Adipocyte (in vitro differentiated cells): ENCODE measurements at places on chromosomes 6 and 20.

- peak; percentile 35 for DNase-seq
Observed at GRCh38 chr6:4489538-4489937, 286.7 kb upstream of the CDYL start.

DNA sequence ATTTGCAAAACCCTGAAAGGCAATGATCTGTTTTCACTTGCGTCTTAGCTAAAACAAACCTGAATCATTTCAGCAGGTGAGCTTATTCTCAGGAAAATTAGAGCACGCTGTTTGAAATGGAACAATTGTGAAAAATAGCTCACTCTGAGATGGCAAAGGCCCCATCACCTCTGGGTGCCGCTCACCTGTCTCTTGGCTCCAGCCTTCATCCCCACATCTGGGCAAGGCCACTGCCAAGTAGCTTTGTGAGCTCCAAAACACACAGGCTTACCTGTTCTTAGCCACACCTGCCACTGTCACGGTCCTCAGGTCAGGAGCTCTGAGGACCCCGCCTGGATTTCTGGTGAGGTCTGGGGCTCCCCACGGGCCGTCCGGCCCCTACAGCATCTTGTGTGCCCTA lies 66.7 kb downstream of the SMOC2 start:
- no peak for DNase-seq

GRCh38 chr6:41647061-41647511 lies 8.8 kb downstream of the MDFI start:
- DNase-seq, result no peak

DNA sequence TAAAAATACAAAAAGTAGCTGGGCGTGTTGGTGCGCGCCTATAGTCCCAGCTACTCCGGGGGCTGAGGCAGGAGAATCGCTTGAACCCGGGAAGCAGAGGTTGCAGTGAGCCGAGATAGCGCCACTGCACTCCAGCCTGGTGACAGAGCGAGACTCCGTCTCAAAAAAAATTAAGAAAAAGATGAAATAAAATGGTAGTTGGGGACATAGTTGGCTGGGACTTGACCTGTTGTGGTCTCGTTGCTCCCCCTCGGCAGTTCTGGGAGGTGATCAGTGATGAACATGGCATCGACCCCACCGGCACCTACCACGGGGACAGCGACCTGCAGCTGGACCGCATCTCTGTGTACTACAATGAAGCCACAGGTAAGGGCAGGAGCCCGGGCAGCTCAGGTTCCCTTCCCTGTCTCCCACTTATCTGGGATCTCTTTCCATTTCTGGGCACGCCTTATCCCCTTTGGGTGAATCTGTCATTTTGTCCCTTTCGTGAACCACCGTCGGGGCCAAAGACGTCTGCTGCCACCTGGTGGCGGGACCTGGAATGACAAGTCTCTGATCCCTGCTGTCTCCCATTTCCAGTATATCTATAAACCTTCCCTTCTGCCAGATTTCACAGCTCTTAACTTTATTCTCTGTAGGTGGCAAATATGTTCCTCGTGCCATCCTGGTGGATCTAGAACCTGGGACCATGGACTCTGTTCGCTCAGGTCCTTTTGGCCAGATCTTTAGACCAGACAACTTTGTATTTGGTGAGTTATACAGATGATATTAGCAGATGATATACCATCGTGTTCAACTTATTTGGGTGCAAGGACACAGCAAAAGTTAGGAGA lies 2.3 kb downstream of the TUBB start:
- peak; percentile 86 for DNase-seq

- DNase-seq, result peak; percentile 78
Observed at GRCh38 chr6:1821513-1822183, 211.9 kb downstream of the FOXC1 start.

DNA sequence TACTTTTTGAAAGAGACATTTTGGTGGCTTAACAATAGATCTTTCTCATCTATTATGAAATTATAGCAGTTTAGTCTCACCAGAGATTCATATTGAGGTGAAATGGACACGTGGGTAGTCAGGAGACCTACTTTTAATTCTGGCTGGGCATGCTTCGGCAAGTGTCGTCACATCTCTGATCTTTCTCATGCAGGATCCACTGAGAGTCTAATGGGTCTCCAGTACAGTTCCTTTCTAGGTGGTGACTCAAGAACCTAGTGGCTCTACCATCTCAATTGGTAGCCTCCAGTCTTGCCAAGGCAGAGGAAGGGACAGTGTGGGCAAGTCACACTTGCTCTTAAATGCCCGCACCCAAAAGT lies 94.9 kb downstream of the KCNB1 start:
- no peak for DNase-seq

GRCh38 chr20:51014797-51015722 lies 7.8 kb downstream of the KCNG1 start:
- DNase-seq, result peak; percentile 87

GRCh38 chr6:24274441-24275083 lies 83.3 kb downstream of the DCDC2 start:
- DNase-seq, result peak; percentile 76

- no peak for DNase-seq
Observed at GRCh38 chr6:121006024-121006423, 328.3 kb downstream of the TBC1D32 start.

GRCh38 chr6:76885861-76886301 lies 577.4 kb downstream of the HTR1B start:
- peak; percentile 55 for DNase-seq

DNA sequence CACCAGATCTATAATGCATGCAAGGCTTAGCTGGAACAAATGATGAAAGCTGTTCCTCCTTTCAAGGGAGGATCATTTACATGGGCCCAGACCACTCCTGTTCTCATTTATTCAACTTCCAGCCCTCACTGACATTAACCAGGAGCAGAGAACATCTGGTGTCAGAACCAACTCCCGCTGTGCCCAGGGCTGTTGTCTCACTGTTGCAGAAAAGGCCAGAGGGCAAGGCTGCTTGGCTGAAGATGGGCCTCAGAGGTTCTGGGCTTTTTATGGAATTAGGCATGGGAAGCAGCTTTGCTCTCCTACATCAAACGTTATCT lies 164.2 kb downstream of the GMPR start:
- DNase-seq, result peak; percentile 91

- no peak for DNase-seq
Observed at GRCh38 chr6:16743664-16744210, 17.5 kb downstream of the ATXN1 start.

- DNase-seq, result no peak
Observed at GRCh38 chr6:137248702-137249101, 29.5 kb upstream of the IFNGR1 start.

GRCh38 chr6:25309886-25310285 lies 30.7 kb downstream of the CARMIL1 start:
- DNase-seq, result no peak

DNA sequence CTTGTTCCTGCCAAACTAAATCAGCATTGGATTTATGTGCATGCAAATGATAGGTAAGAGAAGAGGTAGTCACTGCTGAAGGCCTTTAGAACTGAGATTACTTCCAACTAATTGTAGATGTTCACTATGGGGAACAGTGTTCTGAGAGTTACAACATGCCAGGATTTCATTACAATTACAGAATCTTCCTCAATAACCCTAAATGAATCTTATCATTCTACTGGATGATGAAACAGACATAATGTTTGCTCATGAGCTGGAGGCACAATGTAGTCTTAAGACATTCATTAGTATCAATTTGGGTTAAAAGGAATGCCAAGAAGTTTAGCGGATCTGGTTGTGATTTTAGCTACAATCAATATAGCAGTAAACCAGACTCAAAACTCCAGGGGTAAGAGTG lies 248.9 kb upstream of the THEMIS start:
- DNase-seq, result peak; percentile 10

DNA sequence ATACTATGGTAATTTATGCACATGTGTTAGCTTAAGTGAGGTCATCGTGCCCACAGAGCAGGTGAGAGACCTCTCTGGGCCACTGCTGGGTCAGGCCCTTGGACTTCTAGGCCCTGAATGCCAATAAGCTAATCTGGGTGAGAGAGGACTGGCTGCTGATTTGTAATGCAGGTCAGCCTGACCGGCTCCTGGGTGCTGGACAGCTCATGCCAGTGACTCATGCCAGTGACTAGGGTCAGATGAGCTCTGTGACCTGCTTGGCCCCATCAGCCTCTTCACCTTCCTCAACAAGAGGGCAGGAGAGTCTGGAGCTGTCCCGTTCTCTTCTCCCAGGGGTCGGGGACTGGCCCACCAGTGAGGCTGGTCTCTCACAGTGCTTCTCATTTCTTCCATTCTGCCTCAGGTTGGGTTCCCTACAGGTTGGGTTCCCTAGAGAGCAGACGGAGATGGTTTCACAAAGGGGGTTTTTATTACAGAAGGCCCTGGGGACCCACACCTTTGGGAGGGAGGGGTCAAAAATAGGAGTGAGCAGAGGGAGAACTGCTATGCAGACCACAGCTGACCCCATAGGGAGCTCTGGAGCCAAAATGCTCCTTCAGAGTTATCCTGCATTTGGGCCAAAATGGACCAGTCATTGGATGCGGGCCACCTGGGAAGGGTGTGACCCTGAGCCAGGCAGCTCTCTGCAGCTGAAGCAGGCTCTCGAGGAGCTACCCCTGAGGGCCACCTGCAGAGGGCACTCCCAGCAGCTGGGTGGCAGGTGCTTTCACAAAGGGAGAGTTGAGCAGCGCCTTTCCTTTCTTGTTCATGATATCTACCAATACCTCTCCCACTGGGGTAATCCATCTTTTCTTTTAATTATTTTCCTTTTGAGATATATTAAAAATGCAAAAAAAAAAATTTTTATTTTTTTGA lies 2.2 kb upstream of the OXT start:
- peak; percentile 20 for DNase-seq
